ENCODE measurements at places on chromosomes 5 and 9.

GRCh38 chr5:80399526-80400239, 8.2 kb upstream of the ZFYVE16 start:
- DNase-seq = no peak

DNA sequence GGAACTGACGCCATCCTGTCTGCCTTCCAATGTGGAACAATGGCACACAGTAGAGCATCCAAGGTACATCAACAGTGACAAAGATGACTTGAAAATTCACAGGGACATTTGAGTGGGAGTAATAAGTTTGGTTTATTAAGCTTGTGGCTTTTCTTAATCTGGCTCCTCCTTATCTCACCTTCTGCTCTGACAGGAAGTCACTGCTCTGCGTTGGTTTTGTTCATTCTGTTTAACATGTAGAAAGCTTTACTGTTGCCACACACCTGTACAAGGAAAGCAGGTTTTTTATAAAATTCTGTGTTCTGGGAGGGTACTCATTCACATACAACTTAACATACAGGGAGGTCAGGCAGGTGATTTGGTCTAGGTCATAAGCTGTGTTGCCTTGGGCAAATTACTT, 1.6 kb upstream of the GZMK start:
- DNase-seq = no peak

GRCh38 chr9:133148199-133149129, 15.2 kb downstream of the GBGT1 start:
- DNase-seq = peak; percentile 57

- no peak for DNase-seq
Measured at GRCh38 chr9:112224401-112225289, 49.5 kb upstream of the SUSD1 start.

DNA sequence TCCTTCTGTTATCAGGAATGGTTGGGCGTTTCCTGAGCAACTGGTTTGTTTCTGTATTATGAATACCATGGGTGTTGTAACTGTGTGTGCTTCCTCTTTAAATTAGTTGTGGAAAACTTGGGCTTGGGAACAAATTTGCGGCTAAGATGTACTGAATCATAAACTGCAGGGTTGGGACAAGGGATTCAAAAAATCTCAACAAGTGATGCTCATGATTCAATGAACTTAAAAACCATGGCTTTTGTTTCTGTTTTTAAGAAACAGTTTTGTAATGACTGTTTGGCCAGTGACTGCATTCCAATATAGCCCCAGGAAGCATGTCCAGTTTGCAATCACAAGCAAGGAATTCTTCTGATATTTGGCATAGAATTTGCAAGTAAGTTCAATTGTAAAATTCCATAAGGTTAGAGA, 657.5 kb upstream of the WWC1 start:
- DNase-seq = no peak

DNA sequence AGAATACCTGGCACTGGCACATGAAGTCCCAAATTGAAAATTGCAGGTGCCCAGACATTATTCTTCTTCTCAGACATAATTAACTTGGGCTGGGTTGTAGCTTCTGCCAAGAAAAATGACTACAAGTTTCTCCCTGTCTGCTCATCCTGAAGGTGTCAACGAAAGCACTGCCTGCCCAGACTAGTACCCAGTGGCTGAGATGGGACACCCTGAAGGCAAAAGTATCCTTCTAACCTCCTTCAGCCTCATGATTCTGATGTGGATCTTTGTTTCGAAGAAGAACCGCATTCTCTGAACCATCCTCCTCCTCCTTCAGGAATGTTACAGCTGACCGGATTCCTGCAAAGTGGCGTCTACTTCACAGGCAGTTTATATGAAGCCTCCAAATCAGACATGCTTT, 161.1 kb upstream of the FST start:
- no peak for DNase-seq

DNA sequence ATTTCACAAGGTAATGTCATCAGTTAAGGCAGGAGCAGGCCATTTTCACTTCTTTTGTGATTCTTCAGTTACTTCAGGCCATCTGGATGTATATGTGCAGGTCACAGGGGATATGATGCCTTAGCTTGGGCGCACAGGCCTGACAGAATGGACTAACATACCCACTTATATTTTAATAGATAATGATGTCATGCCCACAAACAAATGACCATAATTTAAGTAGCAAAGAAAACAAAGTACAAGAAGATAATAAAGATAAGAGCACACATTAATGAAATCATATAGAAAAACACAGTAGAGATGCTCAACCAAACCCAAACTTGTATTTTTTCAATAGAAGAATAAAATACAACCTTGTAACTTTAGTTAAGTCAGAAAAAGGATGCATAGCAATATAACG, 19.7 kb upstream of the TBC1D2 start:
- no peak for DNase-seq

DNA sequence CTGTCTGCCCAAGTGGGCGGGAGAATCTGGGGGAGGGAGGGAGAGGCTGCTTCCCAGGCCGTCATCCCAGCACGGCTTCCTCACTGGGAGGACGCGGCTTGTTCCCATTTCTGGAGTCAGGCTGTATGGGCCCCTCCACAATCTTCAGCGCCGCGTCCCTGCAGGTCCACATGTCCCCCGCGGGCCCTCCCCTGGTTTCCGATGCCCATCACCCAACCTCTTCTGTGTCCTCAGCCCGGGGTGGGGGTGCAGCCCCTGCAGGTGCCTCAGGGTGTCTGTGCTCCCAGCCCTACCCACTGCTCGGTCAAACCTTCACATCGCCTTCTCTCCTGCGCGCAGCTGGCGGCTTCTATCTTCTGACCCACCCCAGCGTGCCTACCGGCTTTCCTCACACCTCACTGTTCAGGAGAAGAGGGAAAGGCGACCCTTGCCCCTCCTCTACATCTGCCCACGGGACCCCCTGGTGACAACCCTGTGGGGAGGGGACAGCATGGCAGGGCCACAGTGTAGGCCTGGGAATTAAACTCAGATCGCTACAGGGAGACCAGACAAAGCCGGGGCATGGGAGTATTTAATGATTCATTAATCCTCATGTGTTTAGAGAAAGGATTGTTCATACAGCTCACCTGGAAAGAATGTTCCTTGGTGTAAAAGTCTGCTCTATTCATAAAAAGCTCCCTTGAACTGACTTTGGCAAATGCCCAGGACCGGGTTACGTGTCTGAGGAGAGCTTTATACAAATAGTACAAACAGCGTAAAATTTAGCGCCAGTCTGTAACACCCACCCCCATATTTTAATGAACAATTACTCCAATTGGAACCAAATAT, 145.1 kb downstream of the IRX1 start:
- DNase-seq = no peak

- DNase-seq = no peak
Measured at GRCh38 chr9:1960342-1961042, 54.7 kb upstream of the SMARCA2 start.

- DNase-seq = peak; percentile 46
Measured at GRCh38 chr5:36875051-36875789, 1.3 kb upstream of the NIPBL start.

DNA sequence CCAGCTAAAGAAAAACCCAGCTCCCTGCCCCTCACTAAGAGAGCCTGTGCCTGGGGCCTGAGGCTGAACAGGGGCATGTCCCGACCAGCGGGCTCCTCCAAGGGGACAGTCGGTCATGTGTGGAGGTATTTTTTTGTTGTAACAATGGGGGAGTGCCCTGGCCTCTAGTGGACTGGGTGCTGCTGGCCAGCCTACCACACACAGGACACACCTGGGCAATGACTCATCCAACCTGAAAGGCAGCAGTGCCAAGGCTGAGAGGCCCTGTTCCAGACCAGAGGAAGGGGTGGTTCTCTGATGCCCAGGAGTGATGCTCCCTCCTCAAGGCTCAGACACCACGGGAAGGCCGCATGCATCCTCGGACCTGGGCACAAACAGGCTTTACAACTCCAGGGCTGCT, 181.5 kb downstream of the OLFM1 start:
- DNase-seq = no peak

All from effector CD4-positive, alpha-beta T cell (primary cell).